CD4-positive, CD25-positive, alpha-beta regulatory T cell (primary cell): ENCODE measurements at places on chromosomes 1 and 21.

DNA sequence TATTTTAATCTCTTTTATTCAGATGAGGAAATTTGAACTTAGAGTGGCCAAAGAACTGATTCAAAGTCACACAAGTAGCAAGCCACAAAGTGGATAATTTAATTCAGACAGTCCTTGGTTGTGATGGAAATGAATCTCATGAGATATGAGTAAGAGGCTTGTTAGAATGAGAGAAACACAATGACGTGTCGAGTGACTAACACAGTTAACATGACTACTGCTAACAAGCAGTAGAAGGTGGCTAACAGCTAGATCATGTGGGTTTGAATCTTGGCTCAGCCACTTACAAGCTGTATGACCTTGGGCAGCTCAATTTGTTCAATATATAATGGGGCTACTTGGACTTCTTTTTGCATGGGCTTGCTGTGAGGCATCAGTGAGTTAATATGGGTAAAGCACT, 104.5 kb upstream of the LMO4 start:
- DNase-seq = no peak

DNA sequence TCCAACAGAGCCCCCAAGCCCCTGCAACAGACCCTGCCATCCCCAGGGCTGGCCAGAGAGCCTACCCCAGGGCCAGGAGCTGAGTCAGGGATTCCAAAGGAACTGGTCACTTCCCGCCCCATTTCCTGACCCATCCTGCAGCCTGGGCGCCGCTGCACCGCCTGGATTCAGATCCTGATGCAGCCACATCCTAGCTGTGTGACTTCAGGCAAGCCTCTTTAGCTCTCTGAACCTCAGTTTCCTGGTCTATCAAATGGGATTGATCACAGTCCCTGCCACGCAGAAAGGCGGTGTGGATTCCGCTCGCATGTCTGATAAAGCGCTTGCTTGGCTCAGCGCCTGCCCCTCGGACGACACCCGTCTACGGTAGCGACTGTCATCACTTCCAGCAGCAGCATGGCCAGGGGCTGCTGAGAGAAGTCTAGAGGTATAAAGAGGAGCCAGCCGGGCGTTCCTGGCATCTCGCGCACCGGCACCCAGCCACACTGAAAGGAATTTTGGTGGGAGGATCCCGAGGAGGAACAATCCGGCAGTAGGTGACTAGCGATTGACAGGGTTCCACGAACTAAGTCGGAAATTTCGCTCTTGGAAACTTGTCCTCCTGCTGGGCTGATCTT, 10.1 kb downstream of the EPHA2 start:
- DNase-seq = no peak

- no peak for DNase-seq
Observed at GRCh38 chr1:234690872-234691271, 80.9 kb upstream of the IRF2BP2 start.

- DNase-seq = no peak
Observed at GRCh38 chr1:97632075-97632474, 288.8 kb downstream of the DPYD start.

GRCh38 chr1:235802573-235803346, 63.9 kb downstream of the LYST start:
- no peak for DNase-seq

DNA sequence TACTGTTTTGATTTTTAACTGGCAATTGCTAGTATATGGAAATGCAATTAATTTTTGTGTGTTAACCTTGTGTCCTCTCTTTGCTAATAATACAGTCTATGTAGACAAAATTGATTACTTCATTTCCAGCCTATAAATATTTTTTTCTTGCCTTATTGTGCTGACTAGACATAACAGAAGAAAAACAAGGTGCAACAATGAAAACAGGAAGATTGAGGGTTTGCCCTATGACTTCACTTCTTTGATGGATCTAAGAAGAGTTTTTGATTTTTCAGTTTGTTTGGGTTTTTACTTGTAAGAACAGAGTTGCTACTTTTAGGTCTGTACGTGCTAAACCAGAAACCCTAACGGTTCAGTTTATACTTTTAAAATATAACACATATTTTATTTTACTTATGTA, 8.5 kb upstream of the CNIH4 start:
- peak; percentile 26 for DNase-seq

- DNase-seq = no peak
Observed at GRCh38 chr1:119713749-119714456, 2.2 kb downstream of the PHGDH start.

DNA sequence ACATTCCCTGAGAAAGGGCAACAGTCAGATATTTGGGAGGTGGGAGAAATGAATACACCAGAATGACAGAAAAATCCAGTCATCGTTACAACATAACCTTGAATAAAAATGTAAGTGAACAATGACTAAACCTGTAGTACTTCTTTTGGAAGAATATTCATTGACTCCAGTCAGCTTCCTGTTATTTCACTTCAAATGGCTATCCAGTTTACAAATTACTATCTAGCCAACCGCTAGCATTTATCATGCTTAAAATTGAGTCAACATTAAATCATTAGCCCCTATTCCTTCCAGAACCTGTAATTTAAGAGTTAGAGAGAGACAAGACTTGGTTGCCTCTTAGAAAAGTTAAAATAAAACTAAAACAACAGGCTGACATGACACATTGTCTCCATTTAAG, 33.6 kb downstream of the WLS start:
- no peak for DNase-seq

DNA sequence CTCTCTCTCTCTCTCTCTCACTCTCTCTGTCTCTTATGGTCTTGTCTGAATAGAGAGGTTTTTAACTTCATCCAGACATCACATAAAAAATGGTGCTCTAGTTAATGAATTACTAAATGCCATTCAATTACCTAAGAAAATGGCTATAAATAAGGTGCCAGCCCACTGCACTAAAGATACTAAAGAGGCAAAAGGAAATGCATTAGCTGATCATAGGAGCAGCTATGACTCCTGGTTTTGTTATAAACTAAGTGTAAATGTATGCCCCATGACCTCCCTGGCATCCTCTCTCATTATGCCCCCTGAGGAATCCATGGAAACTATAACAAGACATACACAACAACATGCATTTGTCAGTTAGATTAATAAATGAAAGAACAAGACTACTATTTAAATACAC, 57.5 kb upstream of the PDC start:
- no peak for DNase-seq

DNA sequence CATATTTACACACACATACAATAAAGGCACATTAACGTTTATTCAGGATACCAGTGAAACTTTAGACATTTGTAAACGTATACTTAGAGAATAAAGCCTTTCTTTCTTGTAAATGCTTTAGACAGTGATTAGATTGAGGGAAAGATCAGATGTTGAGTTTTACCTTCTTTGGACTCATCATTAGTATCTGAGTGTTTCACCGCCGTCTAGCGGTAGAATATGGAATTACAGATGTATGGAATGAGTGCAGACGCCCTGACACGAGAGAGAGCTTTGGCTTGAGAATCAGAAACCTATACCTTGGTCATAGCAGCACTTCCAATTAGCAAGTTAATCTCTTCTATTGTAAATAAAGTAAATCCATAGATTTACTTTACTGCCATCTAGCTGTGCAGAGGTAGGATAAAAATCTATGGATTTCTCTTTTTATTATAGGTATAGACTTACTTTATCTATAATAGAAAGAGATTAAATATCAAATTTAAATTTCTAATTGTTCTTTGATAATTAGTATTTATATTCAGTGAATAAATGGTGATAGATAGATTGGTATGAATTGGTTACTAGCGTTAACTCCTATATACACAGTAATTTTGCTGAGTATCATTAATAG, 12.6 kb downstream of the FLG2 start:
- DNase-seq = peak; percentile 56

- DNase-seq = peak; percentile 72
Observed at GRCh38 chr1:184745929-184746638, 8.6 kb downstream of the EDEM3 start.

DNA sequence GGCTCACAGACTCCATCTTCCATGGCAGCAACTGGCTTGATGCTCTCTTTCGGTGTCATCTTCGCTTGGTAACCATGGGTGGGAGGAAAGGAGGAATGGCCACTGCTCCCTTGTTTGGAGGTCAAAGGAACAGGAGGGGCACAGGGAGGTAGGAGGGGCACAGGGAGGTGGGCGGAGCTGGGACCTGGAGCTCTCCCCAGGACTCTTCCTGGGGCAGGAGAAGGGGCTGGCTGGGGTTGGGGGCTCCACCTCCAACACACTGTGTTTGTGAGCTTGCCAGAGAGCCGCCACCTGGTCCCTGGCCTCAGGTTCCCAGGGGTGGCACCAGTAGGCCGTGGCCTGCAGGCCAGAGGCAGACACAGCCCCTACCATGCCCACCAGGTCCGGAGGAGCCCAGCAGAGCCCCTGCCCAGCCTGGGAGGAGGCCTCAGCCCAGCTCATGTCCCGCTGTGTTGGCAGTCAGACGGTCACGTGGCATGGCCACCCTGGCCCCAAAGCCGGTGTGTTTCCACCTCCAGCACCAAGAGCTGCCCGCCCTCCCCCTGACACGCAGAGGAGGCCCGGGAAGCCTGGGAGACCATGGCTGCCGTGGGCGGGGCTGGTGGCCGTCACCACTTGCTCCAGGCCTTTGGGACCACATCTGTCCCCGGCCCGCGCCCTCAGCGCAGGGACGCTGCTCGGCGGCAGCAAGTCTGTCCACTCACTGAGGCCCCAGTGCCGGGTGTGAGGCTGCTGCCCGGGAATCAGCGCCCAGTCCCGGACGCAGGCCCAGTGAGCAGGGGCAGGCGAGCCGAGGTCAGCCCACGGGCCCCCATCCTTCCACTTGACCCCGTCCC, 73.9 kb downstream of the MORN1 start:
- DNase-seq = no peak

DNA sequence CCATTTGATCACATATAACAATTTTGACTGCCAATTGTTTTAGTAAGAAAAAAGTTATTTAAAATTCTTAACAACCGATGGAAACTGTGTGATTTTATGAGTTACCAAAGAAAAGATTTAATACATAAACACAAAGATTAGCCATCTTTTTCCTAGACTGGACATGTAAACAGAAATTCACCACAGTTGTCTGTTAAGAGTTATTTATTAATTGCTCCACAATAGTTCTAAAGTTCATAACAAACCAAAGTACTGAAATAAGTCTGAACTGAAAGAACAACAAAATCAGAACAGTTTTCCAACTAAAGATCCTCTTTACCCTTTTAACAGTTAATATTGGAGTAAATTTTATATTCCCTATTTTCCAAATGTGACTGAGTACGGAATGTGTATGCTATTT, 8.6 kb downstream of the ZNF281 start:
- DNase-seq = no peak
